NCI-H187 (cell line): ENCODE measurements at places on chromosomes 2 and 18.

DNA sequence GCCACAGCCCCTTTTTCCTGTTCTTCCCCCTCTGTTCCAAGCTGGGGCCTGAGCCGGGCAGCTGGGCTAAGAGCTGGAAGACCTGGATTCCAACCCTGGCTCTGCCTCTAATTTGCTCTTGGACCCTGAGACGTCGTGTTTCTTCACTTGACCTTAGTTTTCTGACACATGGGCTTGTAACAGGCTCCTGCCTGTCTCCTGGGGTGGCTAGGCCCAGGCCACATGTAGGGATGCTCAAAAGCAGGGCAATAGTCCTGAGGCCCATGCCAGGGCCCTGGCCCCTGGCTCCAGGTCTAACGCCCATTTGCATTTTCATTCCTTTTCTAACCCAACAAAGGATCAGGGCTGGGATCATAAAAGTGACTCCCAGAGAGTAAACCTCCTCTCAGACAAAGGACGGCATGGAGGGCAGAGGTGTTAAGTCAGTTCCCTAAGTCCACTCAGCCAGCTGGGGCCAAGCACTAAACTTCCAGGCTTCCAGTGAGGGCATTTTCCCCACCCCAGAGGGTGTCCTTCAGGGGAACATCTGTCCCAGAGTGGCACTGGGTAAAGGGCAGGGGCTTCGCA lies 16.6 kb upstream of the DNMT3A start:
- no peak for DNase-seq

GRCh38 chr2:54632733-54633692 lies 90.4 kb upstream of the EML6 start:
- DNase-seq, result no peak

DNA sequence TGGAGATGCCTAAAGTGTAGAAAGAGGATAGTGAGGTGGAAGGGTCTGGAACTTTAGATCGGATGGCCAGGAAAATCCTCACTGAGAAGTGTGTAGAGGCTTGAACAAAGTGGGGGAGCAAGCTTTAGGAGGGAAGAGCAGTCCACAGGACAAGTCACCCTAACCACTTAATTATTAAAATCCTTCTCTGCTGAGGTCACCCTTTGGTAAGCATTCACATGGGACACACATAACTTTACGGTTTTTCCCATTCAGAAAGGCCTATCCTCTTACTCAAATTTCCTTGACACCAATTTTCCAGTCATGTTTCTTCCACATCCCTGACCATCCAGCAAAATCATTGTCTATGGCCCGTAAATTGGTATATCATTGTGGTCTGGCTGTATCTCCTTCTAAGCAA lies 31.0 kb upstream of the ZEB2 start:
- DNase-seq, result no peak

- no peak for DNase-seq
Observed at GRCh38 chr2:139031722-139032121, 251.5 kb upstream of the NXPH2 start.

GRCh38 chr2:55876429-55877086 lies 47.0 kb downstream of the EFEMP1 start:
- no peak for DNase-seq

DNA sequence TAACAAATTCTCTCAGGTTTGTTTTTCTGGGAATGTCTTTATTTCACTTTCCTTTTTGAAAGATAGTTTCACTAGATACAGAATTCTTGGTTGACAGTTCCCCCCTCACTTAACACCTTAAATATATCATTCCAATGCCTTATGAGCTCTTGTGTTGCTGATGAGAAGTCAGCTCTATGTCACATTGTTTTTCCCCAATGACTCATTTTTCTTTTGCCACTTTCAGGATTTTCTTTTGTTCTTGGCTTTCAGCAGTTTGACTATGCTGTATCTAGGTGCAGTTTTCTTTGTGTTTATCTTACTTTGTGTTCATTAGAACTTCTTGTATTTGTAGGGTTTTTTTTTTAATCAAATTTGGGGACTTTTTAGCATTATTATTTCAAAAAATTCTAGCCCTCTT lies 5.6 kb upstream of the RALBP1 start:
- DNase-seq, result no peak

DNA sequence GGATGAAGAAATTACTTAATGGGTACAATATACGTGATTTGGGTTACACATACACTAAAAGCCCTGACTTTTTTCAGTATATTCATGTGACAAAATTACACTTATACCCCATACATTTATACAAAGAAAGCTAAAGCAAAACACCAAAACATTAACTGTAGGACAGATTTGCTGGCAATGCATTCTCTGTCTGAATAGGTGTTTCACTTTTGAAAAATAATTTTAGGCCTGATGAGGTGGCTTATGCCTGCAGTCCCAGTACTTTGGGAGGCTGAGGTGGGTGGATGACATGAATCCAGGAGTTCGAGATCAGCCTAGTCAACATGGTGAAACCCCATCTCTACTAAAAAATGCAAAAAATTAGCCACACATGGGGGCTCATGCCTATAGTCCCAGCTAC lies 301.5 kb upstream of the FAM98A start:
- DNase-seq, result no peak

DNA sequence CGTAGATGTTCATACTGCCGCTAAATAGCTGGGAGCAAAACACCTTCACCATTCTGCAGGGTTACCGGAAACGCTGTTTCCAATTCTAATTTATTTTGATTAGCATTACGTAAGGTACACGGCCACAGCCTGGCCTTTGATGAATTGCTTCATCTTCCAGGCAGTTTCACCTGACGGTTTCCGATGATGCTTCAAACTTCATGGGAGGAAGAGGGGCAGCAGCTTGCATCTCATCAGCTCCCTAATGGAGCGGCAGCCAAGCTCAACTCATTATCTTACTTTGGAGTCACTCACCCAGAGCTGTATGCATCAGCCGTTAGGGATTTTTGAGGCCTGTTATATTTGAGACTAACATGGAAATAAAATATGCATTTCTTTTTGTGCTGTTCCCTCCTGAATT lies 54.8 kb downstream of the TMEM18 start:
- no peak for DNase-seq

DNA sequence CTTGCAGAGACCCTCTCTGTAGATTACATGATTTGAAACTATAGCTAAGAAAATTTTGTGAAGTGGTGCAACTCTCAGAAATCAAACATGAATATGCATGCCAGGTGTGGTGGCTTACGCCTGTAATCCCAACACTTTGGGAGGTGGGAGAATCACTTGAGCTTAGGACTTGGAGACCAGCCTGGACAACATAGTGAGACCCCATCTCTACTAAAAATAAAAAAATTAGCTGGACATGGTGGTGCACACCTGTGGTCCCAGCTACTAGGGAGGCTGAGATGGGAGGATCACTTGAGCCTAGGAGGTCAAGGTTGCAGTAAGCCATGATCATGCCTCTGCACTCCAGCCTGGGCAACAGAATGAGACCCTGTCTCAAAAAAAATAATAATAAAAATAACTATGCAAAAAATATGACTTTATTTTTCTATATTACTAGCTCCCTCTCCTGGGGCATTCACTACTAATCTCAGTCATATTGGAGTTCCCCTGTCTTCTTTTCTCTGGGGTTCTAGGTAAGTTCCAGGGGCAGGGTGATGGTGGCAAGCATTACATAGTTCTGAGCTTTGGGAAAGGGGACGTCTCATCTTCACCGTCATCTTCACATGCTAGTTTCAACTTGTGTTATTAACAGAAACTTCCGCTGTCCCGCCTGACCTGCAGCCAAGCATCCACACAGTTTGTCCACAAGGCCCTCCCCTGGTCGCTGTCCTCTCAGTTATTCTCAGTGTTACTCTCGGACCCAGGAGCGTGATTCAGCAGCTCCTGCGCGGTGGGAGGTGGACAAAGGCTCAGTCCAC lies 96.8 kb upstream of the MBOAT2 start:
- no peak for DNase-seq

DNA sequence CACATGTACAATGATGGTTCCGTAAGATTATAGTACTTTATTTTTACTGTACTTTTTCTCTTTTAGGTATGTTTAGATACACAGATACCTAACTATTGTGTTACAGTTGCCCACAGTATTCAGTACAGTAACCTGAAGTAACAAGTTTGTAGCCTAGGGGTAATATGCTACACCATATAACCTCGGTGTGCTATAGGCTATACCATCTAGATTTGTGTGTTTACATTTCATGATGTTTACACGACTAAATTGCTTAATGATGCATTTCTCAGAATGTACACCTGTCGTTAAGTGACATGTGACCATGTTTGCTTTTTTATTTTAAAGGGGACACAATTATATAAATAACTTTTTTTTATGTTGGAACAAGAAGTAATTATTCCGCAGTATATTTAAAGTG lies 34.5 kb downstream of the PIK3C3 start:
- DNase-seq, result no peak

DNA sequence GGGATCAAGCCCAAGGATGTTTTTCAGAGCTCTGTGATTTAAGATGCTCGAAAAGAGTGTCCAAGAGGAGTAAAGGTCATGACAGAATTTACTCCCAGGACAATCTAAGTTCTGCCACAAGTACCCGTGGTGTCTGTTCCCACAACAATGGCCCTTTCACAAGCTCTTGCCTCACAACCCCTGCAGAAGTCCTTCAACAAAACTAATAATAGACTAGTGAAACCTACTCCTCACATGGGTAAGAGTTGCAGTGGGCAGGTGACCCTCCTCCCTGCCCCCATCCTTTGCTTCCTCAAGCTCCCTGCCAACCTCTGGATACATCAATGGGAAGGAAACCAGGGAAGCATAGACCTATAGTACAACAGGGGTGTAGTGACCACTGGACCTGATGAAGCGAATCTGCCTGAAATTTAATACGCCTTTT lies 34.9 kb downstream of the PTCD3 start:
- no peak for DNase-seq

GRCh38 chr2:30412047-30412683 lies 34.9 kb upstream of the LCLAT1 start:
- no peak for DNase-seq

- DNase-seq, result no peak
Observed at GRCh38 chr2:15860760-15861159, 79.6 kb upstream of the MYCN start.

- DNase-seq, result no peak
Observed at GRCh38 chr2:137255990-137256389, 490.6 kb downstream of the THSD7B start.

- no peak for DNase-seq
Observed at GRCh38 chr2:237998530-237998929, 31.7 kb downstream of the UBE2F start.
